Activated naive CD4-positive, alpha-beta T cell treated with anti-CD3 and anti-CD28 coated beads, Interleukin-2, amount 50 U/mL, for 72 hours (primary cell): ENCODE measurements at places on chromosomes 3 and 15. TPM values are rescaled to one million over a fixed set of nuclear protein-coding genes. Genes with fewer than 3 reads are reported as not detected.

Gene TRIP4
- 21.7 TPM for total RNA-seq

Gene CLEC3B
- not detected for total RNA-seq

Gene SPSB4
- not detected for total RNA-seq

Gene ISL2
- not detected for total RNA-seq

Gene SKOR1
- not detected for total RNA-seq

Gene CASR
- not detected for total RNA-seq

Gene CLSTN2
- total RNA-seq, result not detected

Gene ZNF717
- 13.8 TPM for total RNA-seq

Gene ITIH4
- total RNA-seq, result 1.5 TPM

Gene SCAMP5
- total RNA-seq, result 3.7 TPM

Gene ALG3
- 35.5 TPM for total RNA-seq

Gene ACAN
- total RNA-seq, result not detected

Gene SLC22A14
- not detected for total RNA-seq

Gene RFX7
- total RNA-seq, result 20.3 TPM

Gene PRTG
- not detected for total RNA-seq

Gene LRRC58
- total RNA-seq, result 22.4 TPM

Gene CHRNA3
- total RNA-seq, result not detected

Gene DNAJC13
- total RNA-seq, result 43.1 TPM

Gene MESP1
- total RNA-seq, result 3.0 TPM

Gene EPHB1
- total RNA-seq, result 0.60 TPM

Gene GOLGA6L2
- total RNA-seq, result not detected

Gene PLA2G4E
- total RNA-seq, result not detected

Gene THPO
- not detected for total RNA-seq

Gene CADM2
- total RNA-seq, result not detected

Gene MUC13
- not detected for total RNA-seq

Gene COL8A1
- total RNA-seq, result not detected

Gene NDUFAF3
- total RNA-seq, result 60.3 TPM

Gene ROPN1
- not detected for total RNA-seq

Gene GOLGA8M
- 1.3 TPM for total RNA-seq

Gene GABRR3
- total RNA-seq, result not detected

Gene CCR2
- total RNA-seq, result 0.19 TPM

Gene RFT1
- total RNA-seq, result 38.3 TPM

Gene SPATA12
- not detected for total RNA-seq

Gene PCLAF
- 100 TPM for total RNA-seq

Gene ZNF774
- 0.50 TPM for total RNA-seq

Gene IL16
- total RNA-seq, result 25.9 TPM

Gene MME
- not detected for total RNA-seq

Gene SPINK8
- not detected for total RNA-seq

Gene ELP6
- 39.3 TPM for total RNA-seq

Gene CATSPER2
- total RNA-seq, result 8.1 TPM

Gene MON1A
- 6.0 TPM for total RNA-seq

Gene ANKRD63
- total RNA-seq, result not detected

Gene CD96
- total RNA-seq, result 97.9 TPM

Gene IL17RD
- total RNA-seq, result not detected

Gene MORC1
- total RNA-seq, result not detected

Gene CAND2
- 1.8 TPM for total RNA-seq

Gene EFCC1
- total RNA-seq, result 0.18 TPM

Gene C3orf22
- not detected for total RNA-seq

Gene SNUPN
- 36.1 TPM for total RNA-seq

Gene LMOD3
- not detected for total RNA-seq

Gene CDV3
- 195 TPM for total RNA-seq

Gene ADCY5
- total RNA-seq, result not detected

Gene SLC24A5
- not detected for total RNA-seq

Gene ACTC1
- total RNA-seq, result not detected

Gene SLC12A8
- total RNA-seq, result 0.34 TPM

Gene RHOA
- 412 TPM for total RNA-seq

Gene STRIT1
- not detected for total RNA-seq
